ENCODE measurements at places on chromosomes 7 and 10.

DNA sequence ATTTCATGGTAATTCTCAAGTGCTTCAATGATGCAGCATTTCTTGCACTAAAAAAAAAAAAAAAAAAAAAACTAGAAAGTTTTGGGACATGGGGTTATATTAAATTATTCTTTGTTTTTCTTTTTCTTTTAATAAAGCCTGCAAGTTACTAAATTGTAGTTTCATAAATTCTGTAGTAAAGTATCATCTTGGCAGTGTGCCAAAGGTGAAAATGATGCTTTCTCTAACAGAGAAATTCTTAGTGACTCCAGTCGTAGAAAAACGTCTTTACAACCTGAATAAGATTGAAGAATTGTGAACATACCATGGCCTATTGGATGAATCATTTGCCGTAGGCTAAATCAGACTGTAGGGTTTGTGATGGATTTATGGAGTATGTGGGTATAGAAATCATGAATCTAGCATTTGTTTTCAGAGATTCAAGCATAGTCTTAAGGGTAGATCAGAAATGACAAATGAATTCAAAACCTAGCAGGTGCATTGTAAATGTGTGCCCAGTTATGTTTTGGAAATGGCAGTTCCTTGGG lies 27.1 kb downstream of the RBM17 start:
- no peak for DNase-seq

DNA sequence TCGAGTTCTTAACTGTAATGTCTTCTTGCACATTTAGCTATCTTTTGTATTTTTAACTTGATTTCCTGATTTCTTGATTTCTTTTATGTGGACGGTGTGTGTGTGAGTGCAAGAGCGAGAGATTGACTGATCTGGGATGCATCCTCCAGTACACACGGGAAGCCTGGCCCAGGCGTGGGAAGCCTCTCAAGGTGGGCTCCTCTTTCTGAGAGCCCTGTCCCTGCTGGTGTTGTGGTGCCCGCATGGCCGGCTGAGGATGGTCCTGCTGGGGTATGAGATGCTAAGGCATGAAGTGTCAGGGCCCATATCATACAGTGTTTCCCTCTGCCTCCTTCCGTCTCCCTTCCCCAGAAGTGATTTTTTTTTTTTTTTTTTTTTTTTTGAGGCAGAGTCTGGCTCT lies 130.8 kb upstream of the TCERG1L start:
- no peak for DNase-seq

DNA sequence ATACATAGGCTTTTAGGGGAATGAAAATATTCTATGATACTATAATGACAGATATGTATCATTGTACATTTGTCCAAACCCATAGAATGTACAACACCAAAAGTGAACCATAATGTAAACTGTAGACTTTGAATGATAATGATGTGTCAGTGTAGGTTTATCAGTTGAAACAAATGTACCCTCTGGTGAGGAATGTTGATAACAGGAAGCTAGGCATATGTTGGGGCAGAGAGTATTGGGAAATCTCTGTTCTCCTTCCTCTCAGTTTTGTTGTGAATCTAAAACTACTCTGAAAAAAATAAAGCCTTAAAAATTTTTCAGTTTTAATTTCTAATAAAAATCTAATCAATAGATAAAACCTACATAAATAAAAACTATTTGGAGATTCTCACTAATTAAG lies 36.9 kb downstream of the C1GALT1 start:
- DNase-seq, result no peak

- no peak for DNase-seq
Observed at GRCh38 chr7:131606346-131607290, 50.2 kb upstream of the PODXL start.

- no peak for DNase-seq
Observed at GRCh38 chr10:122293961-122294380, 22.9 kb downstream of the BTBD16 start.
